ENCODE measurements at places on chromosomes 5 and 9.

- DNase-seq: no peak
Measured at GRCh38 chr5:123207081-123207537, 118.1 kb downstream of the PRDM6 start.

DNA sequence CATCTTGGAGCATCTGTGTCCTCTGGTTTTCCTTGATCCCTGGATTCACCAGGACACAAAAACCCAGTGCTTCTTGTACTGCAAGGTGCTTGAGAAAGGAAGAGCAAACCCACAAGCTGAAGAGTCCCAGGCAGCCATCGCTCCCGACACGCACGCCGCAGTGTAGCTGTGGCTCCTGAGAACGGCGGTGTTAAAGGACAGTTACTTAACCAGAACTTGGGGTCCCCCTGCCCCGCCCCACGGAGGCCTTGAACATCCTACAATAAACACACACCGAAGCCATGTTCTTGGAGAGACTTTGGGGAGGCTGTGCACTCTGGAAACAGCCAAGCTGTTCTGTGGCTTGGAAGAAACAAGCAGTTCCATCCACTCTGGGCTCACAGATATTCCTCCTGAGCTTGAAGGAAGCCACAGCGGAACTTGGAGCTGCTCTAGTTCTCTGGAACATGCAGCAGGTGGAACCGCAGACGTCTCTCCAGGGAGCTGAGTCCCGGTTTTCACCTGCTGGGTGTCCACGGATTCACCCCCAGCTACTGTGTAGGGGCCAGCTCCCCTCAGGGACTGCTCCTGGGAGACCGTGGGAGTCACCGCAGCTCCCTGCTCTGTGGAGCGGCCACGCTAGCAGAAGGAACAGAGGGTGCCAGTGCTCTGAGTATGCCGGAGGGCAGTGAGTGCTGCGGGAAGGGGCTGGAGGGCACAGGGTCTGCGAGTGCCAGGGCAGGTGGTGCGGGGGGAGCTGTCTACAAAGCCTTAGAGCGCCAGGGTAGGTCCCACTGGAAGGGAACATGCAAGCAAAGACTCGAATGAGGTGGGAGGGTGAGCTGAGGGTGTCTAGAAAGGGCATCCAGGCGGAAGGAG is 107.3 kb downstream of the ADAMTS2 start:
- DNase-seq: no peak

- DNase-seq: no peak
Measured at GRCh38 chr9:79567671-79568098, 4.1 kb upstream of the TLE4 start.

DNA sequence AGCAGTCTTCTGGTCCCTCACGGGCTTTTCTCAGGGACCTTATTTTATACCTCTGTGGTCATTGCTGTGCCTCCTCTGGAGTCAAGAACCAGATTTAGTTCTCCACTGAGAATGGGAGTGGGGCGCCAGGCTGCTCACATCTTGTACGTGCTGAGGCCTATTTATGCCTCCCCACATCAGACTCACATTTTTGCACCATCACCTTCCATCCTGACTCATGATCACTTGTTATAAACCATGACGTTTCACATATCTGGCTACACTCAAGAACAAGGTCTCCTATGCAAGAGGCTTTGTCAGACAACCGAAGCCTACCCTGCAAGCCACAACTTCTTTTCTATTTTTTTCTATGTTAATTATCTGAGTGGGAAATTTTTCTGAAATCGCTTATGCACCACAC is 10.7 kb downstream of the PRUNE2 start:
- DNase-seq: no peak

DNA sequence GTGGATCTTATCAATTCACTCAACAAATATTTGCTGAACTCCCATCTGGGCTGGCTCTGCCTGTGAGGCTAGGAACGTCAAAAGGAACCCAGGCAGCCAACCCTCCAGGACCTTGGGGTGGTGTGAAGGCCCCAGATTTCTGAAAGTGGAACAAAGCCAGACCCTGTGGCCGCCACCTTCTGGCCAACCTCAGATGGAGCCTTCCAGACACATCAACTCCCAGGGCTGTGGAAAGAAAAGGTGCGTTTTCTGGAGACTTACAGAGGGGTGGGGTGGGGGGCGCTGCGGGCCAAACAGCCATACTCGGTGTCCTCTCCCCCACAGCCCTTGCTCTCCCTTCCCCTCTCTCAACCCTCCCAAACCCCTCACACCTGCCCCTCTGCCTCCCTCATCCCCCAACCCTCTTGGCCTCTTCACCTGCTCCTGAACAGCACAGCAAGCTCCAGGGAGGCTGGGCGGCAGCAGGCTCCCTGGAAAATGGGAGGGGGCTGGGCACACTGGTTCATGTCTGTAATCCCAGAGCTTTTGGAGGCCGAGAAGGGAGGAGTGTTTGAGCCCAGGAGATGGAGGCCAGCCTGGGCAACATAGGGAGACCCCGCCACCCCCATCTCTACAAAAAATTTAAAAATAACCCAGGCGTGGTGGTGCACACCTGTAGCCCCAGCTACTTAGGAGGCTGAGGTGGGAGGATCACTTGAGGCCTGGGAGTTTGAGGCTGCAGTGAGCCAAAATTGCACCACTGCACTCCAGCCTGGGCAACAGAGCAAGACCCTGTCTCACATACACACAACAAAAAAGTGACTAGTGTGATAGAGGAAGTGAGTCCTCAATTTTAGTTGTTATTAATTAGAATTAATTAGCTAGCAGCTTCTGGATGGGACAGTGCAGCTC is 45.0 kb upstream of the PRRC2B start:
- DNase-seq: no peak

GRCh38 chr5:142831009-142831383 is 60.8 kb downstream of the ARHGAP26 start:
- no peak for DNase-seq

GRCh38 chr5:35826554-35826953 is 30.1 kb upstream of the IL7R start:
- no peak for DNase-seq

GRCh38 chr5:180215783-180216630 is 7.0 kb upstream of the RASGEF1C start:
- no peak for DNase-seq

- DNase-seq: peak; percentile 92
Measured at GRCh38 chr9:128419061-128419925, 1.4 kb upstream of the CERCAM start.

Measured in SJCRH30 (cell line).